ENCODE measurements at places on chromosomes 12 and 14.

DNA sequence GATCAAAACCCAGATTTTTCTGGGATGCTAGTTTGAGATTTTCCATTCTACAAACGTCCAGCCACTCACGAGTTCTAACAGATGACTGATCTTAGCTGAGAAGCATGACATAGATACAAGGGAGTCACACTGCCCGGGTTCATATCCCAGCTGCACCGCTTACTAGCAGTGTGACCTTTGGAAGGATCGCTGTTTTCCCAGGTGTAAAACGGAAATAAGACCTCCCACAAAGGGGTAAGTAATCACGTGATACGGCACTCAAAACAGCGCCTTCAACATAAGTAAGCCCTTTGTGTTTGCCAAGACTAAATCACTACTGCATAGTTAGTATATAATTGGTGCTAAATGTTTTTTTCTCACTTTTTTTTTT, 624 bp upstream of the PWP1 start:
- DNase-seq = no peak

- no peak for DNase-seq
Measured at GRCh38 chr14:89889626-89890025, 64.9 kb downstream of the EFCAB11 start.

DNA sequence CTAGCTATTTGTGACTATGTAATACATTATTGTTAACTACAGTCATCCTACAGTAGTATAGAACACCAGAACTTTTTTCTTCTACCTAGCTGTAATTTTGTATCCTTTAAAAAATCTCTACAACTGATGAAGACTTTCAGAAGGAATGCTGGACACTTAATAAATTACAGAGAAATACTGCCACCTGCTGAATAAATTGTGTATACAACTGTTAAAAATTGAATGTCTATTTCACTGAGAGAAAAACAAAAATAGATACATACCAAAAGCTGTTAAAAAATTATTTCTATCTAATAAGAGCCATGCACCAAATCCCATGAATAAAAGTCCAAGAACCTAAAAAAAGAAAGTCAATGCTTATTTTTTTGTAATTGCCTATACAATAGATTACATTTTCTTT, 6.6 kb downstream of the TSPAN19 start:
- DNase-seq = no peak

- no peak for DNase-seq
Measured at GRCh38 chr14:102866982-102867761, 55.3 kb upstream of the AMN start.

DNA sequence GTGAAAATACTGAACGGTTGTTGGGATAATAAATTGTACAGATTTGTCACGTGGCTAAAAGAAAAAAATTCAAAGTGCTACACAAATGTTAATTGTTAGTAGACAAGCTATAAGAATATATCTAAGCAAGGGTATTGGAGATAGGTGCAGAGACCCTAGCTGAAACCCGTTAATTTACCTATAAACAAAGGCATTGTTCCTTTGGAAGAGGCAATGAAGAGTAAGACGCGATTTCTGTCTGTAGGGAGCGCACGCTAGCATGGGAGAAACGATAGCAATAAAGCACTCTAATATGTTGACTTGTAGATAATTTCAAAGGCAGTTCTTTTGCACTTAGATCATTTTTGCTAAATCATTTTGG, 565 bp downstream of the CCDC77 start:
- DNase-seq = no peak

- DNase-seq = no peak
Measured at GRCh38 chr12:4283512-4284255, 10.1 kb downstream of the CCND2 start.

DNA sequence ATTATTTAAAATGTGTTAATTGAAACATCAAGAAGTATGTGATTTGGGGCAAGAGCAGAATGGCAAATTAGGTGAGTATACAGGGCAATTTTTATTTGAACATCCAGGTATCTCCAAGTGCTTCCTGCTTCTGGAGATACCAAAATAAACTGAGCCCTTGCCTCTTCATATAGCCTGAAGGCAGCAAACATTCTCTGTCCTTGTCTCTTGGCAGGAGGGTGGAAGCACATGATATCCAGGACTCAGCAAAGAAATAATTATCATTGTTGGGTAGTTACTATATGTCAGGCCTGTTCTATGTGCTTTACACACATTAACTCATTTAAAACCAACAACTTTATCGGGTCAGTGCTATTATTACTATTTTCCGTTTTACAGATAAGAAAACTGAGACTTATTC, 12.5 kb downstream of the LIN7A start:
- no peak for DNase-seq

- DNase-seq = no peak
Measured at GRCh38 chr14:24846261-24846660, 203.7 kb downstream of the STXBP6 start.

GRCh38 chr12:63149909-63150712, 890 bp downstream of the AVPR1A start:
- DNase-seq = no peak

DNA sequence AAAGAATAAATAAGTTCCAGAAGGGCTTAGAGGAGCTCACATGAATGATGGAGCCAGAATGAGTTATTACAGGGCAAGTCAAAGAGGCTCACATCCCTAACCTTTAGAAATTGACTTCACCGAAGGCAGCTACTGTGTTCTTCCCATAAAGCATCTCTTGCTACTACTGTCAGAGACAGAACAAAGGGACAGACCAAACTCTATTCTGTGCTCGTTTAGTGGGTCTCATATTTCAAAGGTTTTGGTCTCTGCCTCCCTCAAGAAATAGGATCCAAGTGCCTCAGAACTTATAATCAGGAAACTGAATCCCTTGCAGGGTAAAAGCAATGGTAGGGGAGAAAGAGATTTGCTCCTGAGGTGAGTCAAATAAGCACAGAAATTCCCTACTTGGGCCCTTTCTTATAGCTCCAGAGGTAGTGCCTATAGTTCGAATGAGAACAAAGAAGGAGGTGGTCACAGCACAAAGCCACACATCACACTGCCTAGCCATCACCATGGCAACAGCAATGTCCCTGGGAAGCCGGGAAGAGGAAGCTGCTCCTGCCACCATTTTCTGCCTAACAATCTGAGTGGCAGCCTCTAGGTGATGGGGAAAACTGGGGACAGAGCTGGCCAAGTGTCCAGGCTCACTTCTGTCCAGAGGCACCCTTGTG, 294.9 kb downstream of the FOXN3 start:
- no peak for DNase-seq

DNA sequence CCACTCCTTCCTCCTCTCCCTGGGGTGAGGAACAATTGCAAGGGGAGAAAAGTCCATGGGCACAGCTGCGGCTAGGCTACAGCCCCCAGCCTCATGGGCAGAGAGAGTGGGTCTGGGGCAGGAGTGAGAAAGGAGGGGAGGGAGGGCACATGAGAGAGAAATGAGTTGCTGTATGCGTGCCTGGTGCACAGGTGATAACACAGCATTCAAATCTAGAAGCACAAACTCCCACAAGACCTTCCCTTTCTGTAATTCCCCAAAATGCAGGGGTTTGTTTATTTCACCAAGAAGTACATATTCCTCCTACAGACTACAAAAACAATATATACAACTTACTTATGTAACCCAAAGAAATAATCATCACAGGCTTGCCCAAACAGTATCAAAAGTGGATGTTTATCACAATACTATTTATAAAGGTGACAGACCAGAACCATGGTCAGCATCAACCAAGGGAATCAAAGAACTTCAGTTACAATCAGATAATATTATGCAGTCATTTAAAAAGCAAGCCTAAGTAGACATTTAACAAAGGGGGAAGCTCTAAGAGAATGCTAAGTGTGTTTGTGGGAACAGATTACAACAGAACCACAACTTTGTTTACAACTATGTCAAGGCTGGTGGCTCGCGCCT, 54.2 kb downstream of the ITPK1 start:
- no peak for DNase-seq

DNA sequence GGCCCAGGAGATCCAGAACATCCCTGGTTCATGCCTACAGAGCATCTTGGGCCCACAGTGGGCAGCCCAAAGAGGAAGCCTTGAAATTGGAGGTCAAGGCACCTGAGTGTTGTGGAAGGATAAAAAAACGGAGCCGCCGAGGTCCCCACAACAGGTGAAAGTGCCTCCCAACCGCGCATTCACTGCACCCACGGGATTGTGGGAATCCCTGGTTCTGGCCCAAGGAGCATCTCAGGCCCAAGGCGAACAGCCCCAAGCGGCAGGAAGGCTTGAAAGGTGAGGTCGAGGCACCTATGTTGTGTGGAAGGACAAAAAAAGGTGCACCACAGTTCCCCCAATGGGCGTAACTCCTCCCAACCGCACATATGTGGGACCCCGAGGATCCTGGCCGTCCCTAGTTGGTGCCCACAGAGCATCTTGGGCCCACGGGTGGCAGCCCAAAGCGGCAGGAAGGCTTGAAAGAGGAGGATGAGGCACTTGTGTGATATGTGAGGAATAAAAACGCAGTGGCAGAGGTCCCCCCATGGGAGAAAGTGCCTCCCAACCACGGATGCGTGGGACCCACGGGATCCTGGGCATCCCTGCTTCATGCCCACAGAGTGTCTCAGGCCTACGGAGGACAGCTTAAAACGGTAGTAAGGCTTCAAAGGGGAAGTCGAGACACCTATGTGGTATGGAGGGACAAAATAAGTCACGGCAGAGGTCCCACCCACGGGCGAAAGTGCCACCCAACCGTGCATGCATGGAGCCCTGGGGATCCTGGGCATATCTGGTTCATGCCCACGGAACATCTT, 583.9 kb downstream of the ALG10 start:
- no peak for DNase-seq

DNA sequence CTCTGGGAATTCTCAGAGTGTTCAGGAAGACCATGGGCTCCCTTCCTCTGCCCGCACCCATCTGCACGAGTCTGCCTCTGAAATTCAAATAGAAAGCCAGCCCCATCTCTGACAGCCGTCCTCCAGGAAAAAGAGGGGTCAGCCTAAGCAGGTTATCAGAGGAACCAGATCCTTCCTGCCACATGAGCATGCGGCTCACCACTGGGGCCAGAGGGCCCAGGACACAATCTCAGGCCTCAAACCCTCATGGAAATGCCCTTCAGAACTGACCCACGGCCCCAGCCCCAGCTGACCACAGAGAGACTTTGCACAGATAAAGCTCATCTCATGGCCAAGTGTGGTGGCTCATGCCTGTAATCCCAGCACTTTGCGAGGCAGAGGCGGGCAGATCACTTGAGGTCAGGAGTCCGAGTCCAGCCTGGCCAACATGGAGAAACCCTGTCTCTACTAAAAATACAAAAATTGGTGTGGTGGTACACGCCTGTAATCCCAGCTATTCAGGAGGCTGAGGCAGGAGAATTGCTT, 23.2 kb downstream of the PXN start:
- DNase-seq = no peak

DNA sequence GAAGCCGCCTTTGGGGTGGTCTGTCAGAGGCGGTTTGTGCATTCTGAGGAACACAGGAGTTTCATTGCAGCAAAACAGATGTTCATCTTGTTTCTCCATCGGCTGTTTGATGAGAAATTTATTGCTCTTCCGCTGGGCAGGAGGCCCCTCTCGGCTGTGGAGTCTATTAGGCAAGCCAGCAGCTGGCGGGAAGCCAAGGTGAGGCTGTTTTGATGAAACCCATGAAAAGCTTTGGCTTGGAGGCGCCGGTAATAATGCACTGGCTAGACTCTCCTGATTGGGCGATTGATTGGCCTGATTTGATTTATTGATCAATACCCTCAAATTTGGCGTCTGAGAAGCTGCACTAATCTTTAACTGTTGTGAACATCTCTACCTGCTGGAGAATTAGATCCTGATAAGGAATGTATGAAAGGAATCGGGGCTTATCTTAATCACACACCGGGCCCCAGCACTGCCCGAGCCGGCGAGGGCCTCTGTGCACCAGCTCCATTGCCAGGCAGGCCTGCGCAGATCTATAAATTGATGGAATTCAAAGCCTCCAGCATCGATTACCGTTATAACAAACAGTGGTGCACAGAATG, 187.7 kb downstream of the PHETA1 start:
- no peak for DNase-seq

DNA sequence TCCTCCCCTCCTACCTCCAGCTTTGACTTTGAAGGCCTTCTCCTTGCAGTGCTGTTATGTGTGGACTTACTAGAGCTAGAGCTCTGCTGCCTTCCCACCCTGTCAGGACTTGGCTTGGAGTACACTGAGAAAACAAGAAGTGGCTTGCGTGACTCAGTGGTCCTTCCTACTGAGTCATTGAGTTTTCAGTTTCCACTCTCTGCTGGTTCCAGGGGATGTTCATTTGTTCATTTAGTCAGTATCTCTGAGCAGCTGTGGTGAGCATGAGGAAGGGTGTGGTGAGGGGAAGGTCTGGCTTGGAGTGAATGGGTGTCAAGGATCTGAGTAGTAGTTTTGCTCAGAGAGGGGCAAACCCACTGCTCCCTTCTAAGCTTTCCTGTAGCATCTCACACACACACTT, 17.2 kb upstream of the ELK3 start:
- DNase-seq = no peak

- DNase-seq = no peak
Measured at GRCh38 chr12:82665142-82665923, 21.4 kb upstream of the TMTC2 start.

DNA sequence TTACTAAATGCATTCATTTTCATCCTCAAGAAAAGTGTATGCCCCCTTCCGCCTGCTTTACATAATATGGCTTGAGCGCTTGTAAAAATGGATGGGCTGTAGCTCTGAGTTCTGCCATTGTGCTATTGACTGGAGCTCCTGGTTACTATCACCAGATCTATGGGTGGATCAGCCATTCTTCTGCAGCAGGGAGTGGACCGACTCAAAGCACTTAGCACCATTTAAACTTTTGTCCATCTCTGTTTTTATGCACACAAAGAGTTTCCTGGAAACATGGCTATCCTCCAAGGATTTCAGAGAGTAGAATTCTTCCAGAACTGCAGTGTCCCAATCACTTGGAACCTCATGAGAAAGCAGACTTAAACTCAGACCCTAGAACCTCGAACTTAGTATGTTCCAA, 4.5 kb upstream of the NUMB start:
- DNase-seq = no peak

DNA sequence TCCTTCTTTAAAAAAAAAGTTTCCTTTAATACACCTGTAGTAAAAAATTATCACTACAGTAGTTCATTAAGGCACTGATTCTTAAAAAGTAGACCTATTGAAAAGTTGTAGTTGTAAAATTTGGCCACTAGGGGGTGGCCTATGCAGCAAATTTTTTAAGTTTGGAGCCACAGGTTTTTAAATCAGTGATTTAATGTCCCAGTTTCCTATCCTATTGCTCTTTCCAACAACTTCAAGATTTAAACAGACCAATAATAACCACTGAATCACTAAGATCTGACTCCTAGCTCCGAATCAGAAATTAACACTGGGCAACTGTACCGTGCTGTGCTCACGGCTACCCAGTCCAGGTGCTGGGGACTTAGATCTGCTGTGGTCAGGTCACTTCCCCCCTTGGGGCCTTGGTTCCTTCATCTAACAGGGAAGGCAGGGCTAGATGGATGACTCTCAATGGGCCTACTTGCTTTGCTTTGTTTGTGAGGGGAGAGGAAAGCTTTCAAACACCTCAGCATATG, 279.3 kb downstream of the MED13L start:
- DNase-seq = no peak

- no peak for DNase-seq
Measured at GRCh38 chr12:12792421-12792820, 7.0 kb downstream of the APOLD1 start.

GRCh38 chr14:96002498-96002884, 36.7 kb upstream of the C14orf132 start:
- DNase-seq = no peak

Data from activated CD8-positive, alpha-beta memory T cell treated with anti-CD3 and anti-CD28 coated beads for 1 hour (primary cell).